T-helper 2 cell treated with Interferon-gamma antibody and Interleukin-4, amounts not matched to agents 5 μg/mL and 100 μg/mL, for 36 hours (primary cell): ENCODE measurements at places on chromosomes 6 and 20.
A peak's percentile ranks its signal among the peaks of the same experiment; 100 is the strongest.

GRCh38 chr20:25250508-25250907, 2.6 kb downstream of the PYGB start:
- DNase-seq: no peak

DNA sequence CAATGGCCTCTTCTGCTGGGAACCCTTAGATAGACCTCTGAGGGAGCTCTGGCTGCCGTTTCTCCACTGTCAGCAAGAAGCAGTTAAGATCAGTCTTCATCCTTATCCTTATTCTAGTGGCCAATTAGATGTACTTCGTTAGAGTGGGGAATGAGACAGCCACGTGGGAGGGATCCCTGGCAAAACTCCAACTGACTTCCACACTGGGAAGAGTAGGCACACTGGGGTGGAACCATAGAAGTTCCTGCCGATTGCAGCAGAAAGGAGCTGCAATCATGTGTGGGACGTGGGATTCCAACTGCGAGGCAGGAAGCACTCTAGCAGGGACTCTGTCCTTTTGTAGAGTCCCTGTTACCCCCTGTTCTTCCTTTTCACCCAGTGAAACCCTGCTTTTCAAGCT, 226.3 kb upstream of the RGS17 start:
- no peak for DNase-seq

GRCh38 chr6:34001706-34002621, 143.9 kb downstream of the GRM4 start:
- no peak for DNase-seq

DNA sequence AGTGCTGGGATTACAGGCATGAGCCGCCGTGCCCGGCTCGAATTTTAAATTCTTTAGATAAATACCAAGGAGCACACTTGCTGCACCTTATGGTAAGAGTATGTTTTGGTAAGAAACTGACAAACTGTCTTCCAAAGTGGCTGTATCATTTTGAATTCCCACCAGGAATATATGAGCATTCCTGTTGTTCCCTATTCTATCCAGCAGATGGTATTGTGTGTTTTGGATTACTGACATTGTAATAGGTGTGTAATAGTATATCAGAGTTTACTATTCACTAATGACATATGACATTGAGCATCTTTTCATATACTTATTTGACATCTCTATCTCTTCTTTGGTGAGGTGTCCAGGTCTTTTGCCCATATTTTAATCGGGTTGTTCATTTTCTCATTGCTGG, 40.5 kb downstream of the TGM6 start:
- no peak for DNase-seq

- peak; percentile 31 for DNase-seq
Observed at GRCh38 chr6:27582928-27583725, 110.2 kb upstream of the ZNF184 start.

DNA sequence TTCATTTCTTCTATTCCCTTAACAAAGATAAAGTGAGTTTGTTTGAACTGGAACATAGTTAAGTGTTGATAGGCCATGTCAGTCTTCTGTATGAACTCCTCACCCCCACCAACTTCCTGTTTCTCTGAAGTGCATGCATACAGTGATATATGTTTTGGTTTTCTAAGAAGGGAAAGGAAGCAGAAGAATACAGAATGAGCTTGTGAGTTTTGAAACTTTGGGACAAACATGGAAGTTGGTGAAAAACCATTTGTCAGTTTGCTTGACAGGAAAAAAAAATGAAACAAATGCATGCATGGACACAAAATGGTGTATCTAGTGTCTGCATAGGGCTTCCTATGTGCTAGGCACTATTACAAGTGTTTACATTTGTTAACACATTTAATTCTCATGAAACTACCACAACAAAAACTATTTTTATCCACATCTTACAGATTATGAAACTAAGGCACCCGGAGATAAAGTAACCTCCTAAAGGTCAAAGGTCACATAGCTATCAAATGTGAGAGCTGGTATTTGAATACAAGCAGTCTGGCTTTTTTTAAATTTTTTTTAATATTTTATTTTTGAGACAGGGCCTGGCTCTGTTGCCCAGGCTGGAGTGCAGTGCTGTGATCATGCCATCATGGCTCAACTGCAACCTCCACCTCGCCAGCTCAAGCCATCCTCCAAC, 105.9 kb downstream of the ADGRB3 start:
- no peak for DNase-seq

- DNase-seq: no peak
Observed at GRCh38 chr20:3171391-3172125, 1.8 kb downstream of the LZTS3 start.

DNA sequence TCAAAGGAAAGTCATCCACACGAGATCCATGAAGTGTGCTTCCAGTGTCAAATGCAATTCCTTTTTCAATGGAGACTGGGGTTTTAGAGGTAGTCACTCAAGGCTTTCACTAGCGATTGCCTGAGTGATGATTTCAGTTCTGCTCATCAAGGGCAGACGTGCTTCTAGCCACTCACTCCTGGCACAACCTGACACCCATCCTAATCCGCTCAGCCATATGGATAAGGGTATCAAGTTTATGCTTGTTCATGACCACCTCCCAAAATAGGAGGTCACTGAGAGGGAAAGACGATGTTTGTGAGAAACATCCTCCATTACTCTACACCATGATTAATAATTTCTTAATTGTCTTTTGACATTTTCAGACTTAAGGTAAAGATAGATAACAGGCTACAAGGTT, 91.3 kb upstream of the HEY2 start:
- no peak for DNase-seq

GRCh38 chr6:10409731-10410206, 5.1 kb downstream of the TFAP2A start:
- no peak for DNase-seq

GRCh38 chr6:5471044-5471443, 209.7 kb downstream of the FARS2 start:
- peak; percentile 39 for DNase-seq

GRCh38 chr6:42300701-42301100, 83.0 kb upstream of the MRPS10 start:
- no peak for DNase-seq

GRCh38 chr6:127462376-127462775, 3.2 kb upstream of the KIAA0408 start:
- no peak for DNase-seq

DNA sequence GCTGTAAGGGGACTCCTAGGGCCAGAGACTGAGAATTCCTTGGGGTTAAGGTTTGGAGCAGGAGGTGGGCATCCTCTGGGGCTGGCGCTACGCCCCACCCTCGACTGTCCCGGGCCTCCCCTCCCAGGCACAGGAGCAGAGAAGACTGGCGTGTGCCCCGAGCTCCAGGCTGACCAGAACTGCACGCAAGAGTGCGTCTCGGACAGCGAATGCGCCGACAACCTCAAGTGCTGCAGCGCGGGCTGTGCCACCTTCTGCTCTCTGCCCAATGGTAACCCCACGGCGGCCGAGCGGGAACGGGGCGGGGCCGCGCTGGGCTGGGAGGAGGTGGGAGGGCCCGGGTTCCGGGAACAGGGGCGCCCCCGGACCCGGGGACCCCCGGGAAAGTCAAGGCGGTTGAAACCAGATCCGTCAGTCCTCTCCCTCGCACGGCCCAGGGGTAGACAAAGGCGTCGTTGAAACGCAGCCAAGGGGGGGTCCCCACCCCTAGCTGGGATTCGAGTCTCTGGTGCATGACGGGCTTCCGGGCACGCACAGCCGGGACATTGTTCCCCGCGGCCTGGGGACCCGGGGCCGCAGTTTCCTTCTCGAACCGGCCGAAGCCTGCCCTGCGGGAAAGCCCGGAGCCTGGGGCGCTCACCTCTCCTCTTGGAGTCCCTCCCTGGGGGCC, 844 bp downstream of the WFDC2 start:
- no peak for DNase-seq

DNA sequence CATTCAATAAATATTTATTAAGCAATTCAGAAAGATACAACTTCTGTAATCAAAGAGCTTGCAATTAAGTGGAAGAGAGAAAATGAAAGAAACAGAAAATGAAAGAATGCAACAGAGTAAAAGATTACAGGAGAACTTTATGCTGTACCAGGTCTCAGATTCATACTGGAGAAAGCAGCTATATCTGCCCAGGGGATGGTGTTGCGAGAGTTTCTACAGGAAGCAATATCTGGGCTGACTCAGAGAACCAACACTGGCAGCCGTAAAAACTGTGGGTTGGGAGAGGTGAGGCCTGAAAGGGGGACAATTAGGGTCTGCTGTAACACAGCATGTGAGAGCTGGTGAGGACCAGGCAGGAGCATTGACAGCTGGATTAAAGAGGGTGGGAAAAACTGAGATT, 256.7 kb upstream of the TCF21 start:
- DNase-seq: no peak

- no peak for DNase-seq
Observed at GRCh38 chr20:23361119-23361475, 885 bp upstream of the GZF1 start.

- DNase-seq: no peak
Observed at GRCh38 chr6:3398165-3398562, 58.7 kb downstream of the SLC22A23 start.

DNA sequence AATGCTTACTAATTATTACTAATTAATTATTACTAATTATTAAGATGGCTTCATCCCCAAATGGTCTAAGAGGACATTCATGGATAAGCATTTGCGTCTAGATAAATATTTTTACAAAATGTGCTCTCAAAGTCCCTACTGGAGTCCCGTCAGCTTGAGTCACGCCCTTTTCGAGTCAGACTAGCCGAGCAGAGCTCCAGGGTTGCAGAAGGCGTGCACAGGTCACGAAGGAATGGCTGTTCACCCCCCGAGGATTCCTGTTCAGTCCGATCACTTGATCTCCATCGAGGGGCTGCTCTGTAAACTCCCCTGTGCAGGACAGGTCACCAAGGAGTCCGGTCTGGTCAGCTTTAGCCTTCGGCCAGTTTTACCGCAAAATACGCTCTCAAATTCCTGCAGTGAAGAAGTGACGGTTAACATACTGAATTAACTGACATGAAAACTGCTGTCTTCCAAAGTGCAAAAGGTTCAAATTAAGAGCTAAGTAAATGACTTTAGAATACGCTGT, 19.9 kb downstream of the TCFL5 start:
- DNase-seq: no peak

DNA sequence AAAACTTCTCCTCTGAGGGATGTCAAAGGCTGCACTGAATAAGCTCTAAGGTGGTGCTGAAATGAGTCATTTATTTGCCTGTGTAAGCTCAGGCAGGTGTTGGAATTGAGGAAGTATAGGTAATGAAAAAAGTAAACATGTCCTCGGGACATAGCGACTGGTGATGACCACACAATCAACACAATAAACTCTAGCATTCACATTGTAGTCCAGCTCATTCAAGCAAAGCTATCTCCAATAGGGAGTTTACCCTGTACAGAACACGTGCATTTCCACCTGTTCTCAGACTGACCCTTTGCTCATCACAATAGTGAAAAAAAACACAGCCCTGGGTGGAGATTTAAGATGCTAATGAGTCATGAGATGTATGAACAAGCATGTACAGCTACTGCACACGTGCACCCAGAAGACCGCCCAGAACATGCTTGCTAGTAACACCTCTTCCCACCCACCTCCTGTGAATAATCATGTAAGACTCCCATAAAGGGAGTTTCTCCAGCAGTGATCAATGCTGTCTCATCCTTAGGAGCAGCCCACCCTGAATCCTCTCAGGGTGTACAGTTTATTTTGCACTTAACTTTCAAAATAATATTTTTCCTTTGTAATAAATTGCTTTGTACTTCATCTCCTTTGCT, 33.0 kb upstream of the POU5F1 start:
- peak; percentile 78 for DNase-seq

- DNase-seq: no peak
Observed at GRCh38 chr6:63806573-63806913, 170.9 kb downstream of the PHF3 start.

DNA sequence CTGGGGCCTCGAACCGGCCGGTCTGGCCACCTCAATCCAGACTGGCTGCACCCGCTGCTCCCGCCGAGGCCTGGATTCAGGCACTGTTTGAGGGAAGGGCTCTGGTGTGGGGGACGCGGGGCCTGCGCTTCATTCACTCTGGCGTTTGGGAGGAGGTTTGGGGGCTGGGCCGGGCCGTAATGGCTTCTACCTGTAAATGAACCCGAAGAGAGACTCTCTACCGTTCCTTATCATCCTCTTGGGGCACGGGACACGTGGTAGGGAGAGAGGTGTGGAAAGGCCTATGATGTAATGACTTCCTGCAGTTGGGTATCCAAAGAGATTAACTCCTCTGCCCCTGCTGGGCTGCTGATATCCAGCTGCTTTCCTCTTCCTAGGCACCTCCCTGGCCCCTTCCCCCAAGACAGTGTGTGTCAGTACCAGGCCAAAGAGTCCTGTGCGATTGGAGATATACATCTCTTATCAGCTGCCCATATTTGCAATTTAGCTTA, 1.8 kb downstream of the FOXO3 start:
- no peak for DNase-seq

GRCh38 chr6:120646101-120646500, 688.2 kb downstream of the TBC1D32 start:
- no peak for DNase-seq

GRCh38 chr6:118776607-118777549, 117.1 kb upstream of the ASF1A start:
- DNase-seq: peak; percentile 59

DNA sequence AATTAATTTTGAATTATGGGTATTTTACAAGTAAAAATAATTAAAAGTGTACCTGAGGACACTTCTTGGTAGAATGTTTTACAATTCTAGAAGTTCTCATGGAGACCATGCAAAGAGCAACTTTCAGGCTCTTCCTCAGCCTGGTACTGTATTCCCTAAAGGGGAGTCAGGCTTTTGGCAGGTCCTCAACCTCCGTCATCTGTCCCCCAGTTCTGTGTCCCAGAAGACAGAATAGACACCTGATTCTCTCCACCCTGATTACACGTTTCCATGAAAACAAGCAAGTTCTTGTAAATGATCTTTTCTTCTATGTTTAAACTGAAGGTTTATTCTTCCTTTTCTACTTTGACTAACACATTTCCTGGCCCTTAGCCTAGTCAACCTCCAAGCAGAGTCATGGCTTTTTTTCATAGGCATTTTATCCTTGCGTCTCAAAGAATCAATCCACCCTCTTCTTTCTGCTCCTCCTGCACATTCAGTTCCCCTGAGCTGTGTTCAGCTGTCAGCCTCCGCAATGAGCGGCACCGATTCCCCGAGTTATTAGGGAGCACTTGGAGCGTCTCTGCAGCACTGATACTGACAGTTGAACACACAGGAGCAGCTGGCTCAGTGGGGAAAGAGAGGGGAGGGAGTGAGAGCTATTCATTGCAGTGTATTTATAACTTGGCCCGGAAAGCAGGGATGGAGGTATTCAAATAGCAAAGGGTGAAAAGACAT, 1082.4 kb upstream of the MAP3K7 start:
- no peak for DNase-seq
